AG04450 (cell line): ENCODE measurements at places on chromosomes 2 and 18.

DNA sequence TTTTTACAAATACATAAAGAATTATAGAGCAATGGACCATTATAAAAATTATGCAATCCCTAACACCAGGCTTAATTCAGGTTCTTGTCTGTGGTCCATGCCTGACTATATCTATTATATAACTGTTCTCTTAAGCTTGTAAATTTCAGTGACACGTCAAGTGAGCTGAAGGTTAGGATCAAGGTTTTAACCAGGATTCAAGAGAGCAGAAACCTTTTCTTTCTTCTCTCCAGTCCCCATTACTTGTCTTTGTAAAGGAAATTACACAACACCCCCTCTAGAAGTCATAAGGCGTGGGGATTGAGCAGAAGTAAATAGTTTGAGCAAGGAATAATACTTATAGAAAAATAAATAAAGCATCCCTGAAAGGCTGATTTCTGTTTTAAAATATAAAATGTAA, 122.0 kb downstream of the ZNF521 start:
- DNase-seq: no peak

- no peak for DNase-seq
Observed at GRCh38 chr18:71554686-71555085, 989.5 kb downstream of the CBLN2 start.

DNA sequence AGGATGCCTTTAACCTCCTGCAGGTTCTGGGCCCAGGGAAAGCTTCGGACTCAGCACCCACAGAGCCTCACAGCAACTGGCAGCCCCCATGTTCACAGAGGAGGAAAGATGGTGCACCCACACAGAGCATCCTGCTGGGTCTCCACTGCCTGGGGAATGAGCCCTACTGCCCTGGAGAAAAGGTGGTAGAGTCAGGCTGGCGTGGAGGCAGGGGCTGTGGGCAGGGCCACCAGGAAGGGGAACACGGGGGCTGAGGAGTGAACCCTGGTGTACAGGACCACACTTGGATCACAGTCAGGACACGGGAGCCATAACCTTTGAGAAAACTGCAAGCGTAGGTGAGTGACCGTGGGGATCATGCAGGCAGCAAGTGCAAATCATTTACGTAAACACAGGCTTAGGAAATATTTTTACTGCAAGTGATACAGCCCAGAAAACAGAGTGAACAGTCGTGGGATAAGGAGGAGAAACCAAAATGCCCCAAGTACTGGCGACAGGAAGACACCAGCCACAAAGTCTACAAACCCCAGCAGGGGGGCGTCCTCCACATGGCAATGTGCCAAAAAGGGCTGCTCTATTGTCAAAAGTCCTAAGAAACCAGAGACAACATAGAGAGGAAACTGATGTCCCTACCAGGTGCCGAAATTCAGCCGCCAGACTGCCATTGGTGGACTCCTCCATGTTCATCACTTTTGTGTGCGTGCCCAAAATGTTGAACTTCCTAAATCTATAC, 27.6 kb downstream of the STAT1 start:
- no peak for DNase-seq

- no peak for DNase-seq
Observed at GRCh38 chr2:52292801-52293200, 1260.9 kb upstream of the NRXN1 start.
